ENCODE measurements at places on chromosomes 3 and 15.

DNA sequence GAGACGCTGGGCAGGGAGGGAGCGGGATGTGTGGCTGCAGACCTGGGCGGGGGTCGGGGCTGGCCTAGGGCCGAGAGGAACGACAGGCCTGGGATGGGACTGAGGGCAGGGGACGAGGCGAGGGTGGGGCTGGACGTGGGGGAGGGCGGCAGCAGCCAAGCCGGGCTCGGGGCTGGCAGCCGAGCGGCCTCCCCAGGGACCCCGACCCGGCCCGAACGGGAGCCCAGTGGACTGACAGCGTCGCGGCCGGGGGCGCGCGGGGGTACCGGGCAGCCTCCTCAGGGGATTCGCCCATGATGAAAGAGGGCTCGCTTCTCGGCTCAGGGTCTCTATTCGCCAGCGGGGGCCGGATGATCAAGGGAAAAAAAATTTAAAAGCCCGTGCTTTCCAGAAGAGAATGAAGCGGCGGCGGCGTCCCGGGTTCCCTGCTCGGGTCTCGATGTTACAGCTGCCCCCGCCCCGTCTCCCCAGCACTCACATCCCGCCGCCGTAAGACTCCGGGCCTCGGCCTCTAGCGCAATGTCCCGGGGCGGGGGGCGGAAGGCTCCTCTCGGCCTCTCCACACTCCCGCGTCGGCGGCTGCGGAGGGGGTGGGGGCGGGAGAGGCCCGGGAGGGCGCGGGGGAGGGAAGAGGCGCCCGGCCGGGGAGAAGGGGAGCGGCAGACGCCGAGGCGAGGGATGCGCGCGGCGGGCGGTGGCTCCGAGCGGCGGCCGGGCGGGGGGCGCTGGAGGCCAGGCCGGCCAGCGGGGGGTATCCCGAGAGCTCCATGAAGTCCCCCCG, 4.3 kb downstream of the PTH1R start:
- no peak for DNase-seq

DNA sequence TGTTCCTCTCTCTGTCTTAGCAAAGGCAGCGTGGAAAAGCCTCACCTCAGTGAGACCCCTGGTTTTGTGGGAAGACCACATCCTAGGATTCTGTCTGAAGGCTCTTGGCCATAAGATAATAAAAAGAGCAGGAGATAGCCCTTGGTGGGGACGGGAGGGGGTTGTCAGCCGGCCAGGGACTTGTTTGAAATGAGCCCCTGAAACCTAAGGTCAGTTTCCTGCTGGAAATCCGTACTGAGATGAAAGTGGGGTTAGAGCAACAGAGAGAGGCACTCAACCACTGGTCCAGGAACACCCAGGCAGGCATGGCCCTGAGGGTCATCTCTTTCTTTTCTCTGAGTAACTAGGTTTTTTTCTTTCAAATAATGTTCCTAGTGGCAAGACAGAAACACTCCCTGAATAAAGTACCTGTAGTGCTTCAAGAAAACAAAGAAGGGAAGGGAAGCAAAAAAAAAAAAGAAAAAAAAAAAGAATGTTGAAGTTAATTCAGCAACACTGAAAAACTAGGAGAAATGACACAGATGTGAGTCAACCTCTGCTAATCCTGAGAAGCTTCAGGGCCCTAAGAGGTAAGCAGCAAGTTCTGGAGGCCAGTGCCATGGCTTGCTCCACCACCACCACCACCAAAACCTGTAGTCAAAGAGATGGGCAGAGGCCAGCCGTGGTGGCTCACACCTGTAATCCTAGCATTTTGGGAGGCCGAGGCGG, 3.2 kb downstream of the ITGB5 start:
- DNase-seq: no peak

DNA sequence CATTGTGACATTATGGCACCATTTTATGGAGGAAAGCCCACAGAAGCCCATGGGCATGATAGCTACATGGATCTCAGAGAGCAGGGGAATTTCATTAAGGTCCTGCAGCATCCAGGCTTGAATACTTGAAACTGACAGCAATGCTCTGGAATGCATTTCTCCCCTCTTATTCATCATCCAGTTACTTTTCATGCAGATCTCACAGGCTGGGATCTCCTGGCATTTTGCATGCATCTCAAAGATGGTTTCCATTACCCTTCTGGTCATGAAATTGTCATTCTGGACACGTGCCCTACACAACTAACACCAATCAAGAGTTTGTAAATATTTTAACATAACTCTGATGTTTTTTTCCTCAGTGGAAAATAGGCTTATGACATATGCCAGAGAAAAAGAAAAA, 32.4 kb downstream of the VGLL3 start:
- peak; percentile 84 for DNase-seq

GRCh38 chr15:89822611-89822950, 7.9 kb upstream of the ANPEP start:
- no peak for DNase-seq

- DNase-seq: no peak
These were observed 57.9 kb upstream of the C2CD4B start for GRCh38 chr15:62223020-62223419.

- DNase-seq: no peak
These were observed 75.5 kb downstream of the MSL2 start for GRCh38 chr3:136120373-136121348.

GRCh38 chr15:88022716-88023115, 233.8 kb downstream of the NTRK3 start:
- no peak for DNase-seq

- DNase-seq: no peak
These were observed 14.6 kb downstream of the IVD start for GRCh38 chr15:40420071-40420713.

- no peak for DNase-seq
These were observed 26.2 kb downstream of the ATOSA start for GRCh38 chr15:52652984-52653383.

- DNase-seq: no peak
These were observed at the start of gene TXNRD3 for GRCh38 chr3:126654571-126655383. TXNRD3 (minus strand) TSS chr3:126655124.
